Activated T-cell treated with anti-CD3 and anti-CD28 coated beads, Interleukin-2, amount 50 U/mL, for 1 hour (primary cell): ENCODE measurements at places on chromosomes 6 and 20.
A peak's percentile ranks its signal among the peaks of the same experiment; 100 is the strongest.

- DNase-seq, result peak; percentile 58
Observed at GRCh38 chr6:3026791-3027626, 27.3 kb downstream of the NQO2 start.

DNA sequence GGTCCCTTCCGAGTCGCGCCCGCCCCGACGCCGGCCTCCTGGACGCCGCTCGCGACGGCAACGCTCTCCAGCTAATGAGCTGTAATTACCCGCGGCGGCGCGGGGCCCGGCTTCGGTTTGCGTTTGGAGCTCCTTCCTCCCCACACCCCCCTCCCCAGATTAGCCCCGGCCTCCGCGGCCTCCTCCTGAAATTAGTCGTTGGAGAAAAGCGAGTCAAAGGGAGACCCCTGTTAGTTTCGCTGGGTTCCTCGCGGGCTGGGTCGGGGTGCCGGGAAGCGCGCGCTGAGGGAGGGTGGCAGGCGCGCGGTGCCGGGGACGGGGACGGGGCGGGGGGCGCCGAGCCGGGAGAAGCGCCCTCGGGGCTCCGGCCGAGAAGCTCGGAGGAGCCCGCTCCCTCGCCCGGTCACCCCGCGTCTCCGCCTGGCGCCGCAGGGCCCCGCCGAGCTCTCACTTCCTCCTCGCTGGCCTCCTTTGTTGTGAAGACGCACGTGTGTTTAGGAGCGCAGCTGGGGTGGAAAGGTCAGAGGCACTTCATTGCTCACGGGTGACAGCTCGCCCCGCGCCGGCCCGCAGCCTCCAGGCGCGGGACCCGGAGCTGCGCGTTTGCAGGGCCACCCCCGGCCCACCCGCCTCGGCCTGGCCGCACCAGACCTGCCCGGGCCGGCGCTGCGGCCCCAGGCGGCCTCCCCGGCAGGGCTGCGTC lies 4.9 kb downstream of the FOXC1 start:
- no peak for DNase-seq

DNA sequence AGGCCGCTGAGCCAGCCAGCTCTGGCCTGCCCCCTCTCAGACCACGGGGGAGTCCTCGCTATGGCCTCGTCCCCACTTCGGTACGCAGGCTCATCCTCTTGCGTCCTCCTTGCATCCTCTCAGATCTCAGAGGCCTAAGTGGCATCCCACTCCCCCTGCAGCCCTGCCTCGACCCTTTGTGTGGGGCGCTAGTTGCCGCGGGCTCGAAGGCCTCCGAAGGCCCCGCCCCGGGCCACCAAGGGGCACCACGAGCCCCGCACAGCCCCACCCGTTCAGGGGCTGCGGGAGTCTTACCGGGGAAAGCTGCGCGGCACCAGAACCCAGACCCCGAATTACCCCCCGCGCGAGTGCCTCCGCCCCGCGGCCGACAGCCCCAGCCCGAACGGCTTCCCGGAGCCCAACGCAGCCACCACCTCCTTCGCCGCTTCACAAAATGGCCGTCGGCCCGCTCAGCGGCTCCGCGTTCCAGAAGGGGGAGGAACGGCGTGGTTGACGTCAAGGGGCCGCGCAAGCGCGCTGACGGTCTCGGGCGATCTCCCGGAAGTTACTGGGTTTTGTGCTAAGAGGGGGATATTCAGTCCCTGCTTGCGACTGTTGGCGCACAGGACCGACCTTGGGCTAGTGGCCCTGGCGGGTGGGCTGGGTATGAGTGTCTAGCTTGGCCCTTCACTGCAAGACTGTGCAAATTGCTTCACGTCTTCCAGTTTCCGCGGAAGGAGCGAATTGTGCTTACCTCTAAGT lies at the start of the genes CPNE1 and RBM12:
Gene CPNE1 (minus strand): TSS at position 435 of the 741 bp plus-strand sequence. CDS start 31,977 bp downstream, outside the sequence.
Gene RBM12 (minus strand): TSS at position 435 of the 741 bp plus-strand sequence. CDS start 9,578 bp downstream, outside the sequence.
- peak; percentile 94 for DNase-seq

DNA sequence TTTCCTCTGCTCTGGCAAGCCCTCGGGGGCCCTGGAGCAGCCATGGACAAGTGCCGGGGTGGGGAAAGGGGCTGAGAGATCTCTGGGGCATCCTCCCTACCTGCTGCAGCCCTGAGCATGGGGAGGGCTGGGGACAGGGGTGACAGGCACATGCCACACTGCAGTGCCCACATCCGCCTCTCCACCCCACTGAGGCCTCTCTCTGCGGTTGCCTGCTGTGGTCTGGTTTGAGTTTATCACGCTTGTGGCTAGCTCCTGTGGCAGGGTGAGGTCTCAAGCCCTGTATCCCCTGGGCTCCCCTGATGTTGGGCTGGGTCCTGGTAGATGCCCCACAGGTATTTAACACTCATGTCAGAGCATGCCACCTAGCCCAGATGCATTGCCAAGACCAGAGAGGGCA lies 52.9 kb upstream of the MLN start:
- DNase-seq, result peak; percentile 58

DNA sequence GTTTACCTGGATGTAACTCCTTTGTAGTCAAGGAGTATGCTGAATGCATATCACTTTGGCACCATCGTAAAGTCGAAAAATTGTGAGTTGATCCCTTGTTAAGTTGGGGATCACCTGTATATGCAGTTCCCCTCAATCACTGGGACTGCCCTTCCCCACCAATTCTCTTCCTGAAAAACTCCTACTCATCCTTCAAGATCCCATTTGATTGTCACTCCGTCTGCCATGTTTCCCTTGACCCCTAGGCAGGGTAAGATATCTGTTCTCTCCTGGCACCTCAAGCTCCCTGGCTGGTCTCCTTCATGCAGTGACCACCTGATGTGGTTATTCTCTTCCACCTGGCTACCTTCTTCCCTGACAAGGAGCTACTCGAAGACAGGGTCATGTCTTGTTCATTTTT lies 10.0 kb upstream of the NOL4L start:
- DNase-seq, result no peak

- no peak for DNase-seq
Observed at GRCh38 chr6:159865226-159865920, 25.4 kb upstream of the MAS1 start.

DNA sequence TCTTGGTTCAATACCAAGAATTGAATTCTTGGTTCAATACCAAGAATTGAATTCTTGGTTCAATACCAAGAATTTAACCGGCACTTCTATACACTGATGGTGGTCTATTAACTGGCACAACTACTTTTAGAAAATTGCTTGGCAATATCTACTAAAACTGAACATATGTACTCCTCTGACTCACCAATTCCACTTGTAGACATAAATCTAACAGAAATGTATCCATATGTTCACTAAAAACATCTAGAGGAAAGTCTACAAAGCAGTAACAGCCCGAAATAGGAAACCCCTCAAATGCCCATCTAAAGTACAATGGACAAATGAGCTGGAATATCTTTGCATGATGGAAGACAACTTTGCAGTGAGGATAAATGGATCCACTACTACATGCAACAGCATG lies 71.9 kb downstream of the KIF16B start:
- no peak for DNase-seq

- DNase-seq, result no peak
Observed at GRCh38 chr6:75244063-75244584, 523 bp upstream of the COX7A2 start.

DNA sequence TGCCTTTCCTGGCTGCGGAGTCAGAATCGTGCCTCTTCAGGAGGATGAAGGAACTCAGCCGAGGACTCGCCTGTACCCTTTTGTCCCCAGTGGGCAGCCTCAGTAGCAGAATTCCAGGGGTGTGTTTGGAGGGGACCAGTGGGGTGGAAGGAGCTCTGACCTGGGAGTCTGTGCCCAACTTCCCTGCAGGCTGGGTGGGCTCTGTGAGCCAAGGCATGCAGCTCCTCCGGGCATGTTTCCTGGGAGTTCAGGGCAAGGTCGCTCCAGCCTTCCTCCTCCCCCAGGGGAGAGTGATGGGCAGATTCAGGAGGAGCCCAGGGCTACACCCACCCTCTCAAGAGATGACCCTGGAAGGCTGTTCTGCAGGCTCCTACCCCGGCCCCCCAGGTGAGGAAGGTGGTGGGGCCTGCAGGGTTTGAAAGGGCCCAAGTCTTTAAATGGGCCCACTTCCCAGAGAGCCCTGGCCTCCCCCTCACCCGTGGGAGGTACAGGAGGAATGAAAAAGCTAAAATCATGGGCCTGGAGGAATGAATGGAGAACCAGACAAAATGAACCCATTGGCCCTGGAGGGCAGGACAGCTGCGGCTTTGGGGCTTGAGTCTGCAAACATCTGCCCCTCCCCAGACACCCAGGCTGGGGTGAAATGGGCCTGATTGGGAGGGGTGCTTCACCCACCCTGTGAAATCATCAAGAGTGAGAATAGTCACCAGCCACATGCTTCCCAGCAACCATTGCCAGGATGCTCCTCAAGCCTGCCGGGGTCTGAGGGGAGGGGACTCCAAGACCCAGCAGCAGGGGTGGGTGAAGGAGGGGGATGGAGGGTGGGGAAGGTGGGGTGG lies 77.6 kb upstream of the PMEPA1 start:
- no peak for DNase-seq

- no peak for DNase-seq
Observed at GRCh38 chr6:12083763-12084162, 71.7 kb downstream of the HIVEP1 start.

- no peak for DNase-seq
Observed at GRCh38 chr20:60087563-60088105, 129.4 kb downstream of the CDH26 start.

- DNase-seq, result no peak
Observed at GRCh38 chr20:60249436-60249835, 291.2 kb downstream of the CDH26 start.

- peak; percentile 73 for DNase-seq
Observed at GRCh38 chr20:64079273-64080012, at the start of gene RGS19. Gene RGS19 (minus strand): TSS chr20:64079518. CDS start chr20:64076886, 2,632 bp downstream.

DNA sequence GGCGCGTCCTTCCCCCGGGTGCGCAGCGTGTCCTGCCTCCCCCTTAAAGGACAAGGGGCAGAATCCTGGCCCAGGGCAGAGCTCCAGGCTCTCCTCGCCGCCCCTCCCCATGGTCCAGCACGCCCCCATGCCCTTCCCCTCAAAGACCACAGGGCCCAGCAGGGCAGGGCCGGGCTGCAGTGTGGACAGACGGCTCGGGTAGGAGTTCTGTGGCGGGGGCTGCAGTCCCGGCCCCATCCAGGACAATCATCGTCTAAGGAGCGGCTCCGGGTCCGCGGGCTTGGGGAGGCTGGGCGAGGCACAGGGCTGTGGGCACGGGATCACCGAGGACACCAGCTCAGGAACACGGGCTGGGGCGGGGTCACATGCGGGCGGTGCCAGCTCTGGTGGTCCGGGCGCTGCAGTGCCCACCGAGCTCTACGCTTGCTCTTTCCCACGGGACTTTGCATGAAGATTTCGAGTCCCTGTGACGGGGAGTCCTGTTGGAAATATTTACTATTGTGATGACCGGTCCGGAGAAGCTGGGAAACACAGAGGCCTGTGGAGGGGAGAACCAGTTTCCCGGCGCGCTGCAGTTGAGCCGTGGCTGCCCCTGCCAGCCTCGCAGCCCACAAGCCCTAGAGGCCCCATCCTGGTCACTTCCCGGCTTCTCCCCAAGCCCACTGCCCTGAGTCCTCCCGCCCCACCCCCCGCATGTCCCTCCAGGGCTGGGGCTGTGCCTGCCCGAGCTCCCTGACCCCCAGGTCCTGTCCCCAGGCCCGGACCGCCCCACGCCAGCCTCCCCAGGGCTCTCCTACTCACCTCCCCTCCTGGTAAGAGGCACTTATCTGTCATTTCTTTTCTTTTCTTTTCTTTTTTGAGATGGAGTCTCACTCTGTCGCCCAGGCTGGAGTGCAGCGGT lies 20.6 kb downstream of the SLC17A9 start:
- DNase-seq, result no peak

DNA sequence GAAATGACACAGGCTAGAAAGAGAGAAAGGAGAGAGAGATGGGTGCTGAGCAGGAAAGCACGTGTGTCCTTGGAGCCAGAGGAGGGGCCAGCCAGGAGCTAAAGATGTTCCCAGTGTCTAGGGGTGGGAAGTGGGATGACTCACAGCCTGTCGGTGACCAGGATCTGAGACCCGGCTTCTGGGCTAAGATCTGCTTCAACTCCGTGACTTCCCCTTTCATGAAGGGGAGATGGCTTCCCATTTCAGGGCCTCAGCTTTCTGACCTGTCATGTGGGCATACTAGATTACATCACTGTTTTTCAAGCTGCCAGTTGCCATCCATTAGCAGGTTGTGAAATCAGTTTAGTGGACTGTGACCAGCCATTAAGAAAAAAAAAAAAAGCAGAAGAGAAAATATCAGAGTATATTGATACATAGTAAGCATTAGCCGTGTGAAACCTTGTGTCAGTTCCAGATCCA lies 5.4 kb downstream of the TGM3 start:
- DNase-seq, result no peak

GRCh38 chr6:43942616-43943015 lies 172.6 kb downstream of the VEGFA start:
- no peak for DNase-seq

GRCh38 chr6:393391-394221 lies 2.1 kb downstream of the IRF4 start:
- DNase-seq, result peak; percentile 49

- DNase-seq, result peak; percentile 48
Observed at GRCh38 chr20:62922451-62922921, 3.8 kb downstream of the DIDO1 start.

- DNase-seq, result peak; percentile 75
Observed at GRCh38 chr20:34824806-34825529, 483 bp downstream of the NCOA6 start.

- DNase-seq, result no peak
Observed at GRCh38 chr6:89703292-89703691, 64.7 kb upstream of the LYRM2 start.

GRCh38 chr6:89251170-89251569 lies 34.0 kb upstream of the GABRR1 start:
- DNase-seq, result no peak

DNA sequence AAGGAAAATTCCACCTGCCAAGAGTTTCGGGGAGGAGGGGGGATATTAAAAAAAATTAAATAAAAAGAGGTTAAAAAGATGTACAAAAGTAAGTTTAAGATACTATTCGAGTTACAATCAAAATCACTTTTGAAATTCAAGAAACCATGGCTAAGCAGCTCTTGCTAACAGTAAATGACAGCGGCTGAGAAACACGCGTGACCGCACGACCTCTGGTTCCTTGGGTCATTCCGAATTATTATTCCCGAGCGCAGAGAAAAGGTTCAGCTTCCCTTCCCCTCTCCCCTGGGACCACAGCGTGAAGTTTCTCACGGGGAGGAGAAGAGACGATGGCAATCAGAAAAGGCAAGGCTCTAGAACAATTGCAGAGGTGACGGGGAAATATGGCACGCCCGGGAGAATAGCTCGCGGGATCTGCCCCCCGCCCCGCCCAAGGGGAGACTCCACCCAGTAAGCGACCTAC lies 496 bp downstream of the TMEM242 start:
- DNase-seq, result no peak

GRCh38 chr20:57622579-57623381 lies 2.6 kb upstream of the ZBP1 start:
- peak; percentile 81 for DNase-seq
